Heart left ventricle (tissue), 16 donors: ENCODE measurements at places on chromosomes 4 and X. TPM values are rescaled to one million over a fixed set of nuclear protein-coding genes. Genes with fewer than 3 reads are reported as not detected.

- no peak for DNase-seq
These were observed 1103.5 kb downstream of the STIM2 start for GRCh38 chr4:27964095-27964494.

GRCh38 chr4:133484287-133484686 lies 335.2 kb downstream of the PCDH10 start:
- no peak for DNase-seq

DNA sequence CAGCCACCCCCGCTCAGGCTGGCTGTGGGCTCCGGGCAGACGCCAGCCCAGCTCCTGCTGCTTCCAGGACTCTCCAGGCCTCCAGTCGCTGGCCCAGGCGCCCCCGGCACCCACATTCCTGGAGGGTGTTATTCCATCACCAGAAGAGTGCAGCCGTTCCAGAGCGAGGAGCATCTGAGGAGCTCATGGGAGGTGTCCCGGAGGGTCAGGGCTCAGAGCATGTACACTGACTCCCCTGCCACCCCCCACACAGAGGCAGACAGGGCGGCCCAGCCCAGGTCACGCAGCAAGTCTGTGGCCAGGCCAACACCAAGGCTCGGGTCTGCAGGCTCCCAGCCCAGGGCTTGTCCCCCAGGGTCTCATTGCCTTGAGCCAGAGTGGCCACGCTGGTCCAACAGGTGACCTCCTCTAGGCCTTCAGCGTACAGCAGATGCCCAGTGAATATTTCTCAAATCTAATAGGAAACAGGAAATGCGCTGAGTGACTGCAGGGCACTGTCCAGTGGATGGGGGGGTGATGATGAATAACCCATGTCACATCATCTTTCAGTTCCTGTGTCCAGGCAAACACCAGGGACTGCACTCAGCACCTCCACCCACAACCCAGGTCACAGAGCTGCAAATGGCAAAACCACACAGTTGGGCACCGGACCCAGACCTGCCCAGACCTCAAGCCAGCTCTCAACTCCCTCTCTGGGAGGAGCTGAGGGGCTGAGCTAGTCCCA lies 37.2 kb downstream of the ABLIM2 start:
- no peak for DNase-seq

DNA sequence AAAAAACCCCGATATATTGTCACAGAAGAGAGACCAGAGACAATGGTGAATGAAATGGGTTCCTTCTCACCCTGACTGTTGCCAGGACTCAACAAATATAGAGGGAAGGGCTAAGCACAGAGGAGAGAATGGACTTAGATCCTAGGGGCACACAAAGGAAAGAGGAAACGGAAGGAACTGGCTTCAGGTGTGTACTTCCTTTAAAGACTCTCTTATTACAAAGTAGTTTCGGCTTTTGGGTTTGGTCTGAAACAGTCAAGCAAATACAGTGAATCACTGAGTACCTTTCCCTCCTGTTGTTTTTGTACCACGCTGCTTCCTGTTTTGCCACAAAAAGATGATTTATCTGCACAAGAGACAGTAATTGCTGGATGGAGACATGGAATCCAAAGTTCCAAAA lies 46.1 kb upstream of the S100G start:
- DNase-seq = no peak

- no peak for DNase-seq
These were observed 480.5 kb upstream of the FSTL5 start for GRCh38 chr4:162644346-162644745.

DNA sequence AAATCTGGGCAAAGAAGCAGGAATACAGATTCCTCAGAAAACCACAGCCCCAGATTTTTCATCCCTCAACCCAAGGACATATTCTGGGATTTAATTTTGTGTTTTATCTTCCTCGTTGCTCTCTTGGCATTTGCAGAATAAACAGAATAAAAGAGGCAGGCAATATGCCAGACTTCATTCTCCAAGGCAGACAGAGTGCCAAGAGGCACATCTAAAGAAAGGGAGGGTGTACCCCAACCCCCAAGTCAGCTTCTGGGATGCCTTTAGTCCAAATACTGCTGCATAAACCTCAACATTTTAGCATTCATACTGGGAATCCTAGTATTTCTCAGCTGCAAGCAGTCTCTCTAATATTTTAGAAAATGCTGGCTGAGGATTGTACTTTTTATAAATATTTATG lies 629.2 kb downstream of the KLHL13 start:
- DNase-seq = no peak

- no peak for DNase-seq
These were observed 88.6 kb upstream of the PTCHD1 start for GRCh38 chrX:23246001-23246400.

GRCh38 chr4:8368998-8369397 lies 71.5 kb downstream of the ACOX3 start:
- DNase-seq = no peak

DNA sequence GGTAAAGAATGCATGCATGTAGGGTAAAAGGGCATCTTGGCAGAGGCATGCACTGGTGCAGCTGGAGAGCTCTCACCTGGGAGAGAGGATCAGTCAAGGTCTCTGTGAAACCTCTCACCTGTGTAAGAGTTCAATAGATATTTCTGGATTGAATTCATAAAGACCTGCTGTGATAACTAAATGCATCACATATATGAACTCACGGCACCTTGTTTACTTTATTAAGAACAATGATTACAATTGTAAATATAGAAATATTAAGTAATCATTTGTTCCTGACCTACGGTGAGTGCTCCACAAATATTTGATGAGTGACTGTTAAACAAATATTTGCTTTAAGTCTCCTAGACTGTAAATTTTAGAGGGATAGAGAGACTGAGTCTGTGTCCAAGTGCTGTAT lies 85.9 kb upstream of the PAQR3 start:
- no peak for DNase-seq

GRCh38 chr4:108129196-108129595 lies 39.5 kb downstream of the LEF1 start:
- no peak for DNase-seq

DNA sequence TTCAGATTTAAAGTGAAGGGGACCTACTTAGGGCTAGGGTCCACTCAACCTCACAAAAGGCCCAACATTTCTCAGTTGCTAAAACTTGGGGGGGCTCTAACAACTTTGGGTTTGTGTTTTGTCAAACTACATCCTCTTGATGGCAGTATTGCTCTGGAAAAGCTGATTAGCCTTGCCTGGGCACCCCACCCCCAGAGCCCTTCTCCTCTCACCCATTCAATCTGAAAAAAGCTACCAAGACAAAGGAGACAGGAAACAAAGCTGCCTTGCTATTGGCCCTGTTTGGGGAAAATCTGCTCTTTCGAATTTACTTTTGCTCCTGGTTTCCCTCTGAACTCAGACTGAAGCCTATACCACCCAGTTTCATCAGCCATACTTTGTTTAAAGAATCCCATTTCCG lies 195.2 kb upstream of the STK26 start:
- DNase-seq = no peak

- DNase-seq = no peak
These were observed 208.6 kb upstream of the TECRL start for GRCh38 chr4:64617800-64618199.

The TCEAL4 gene
- total RNA-seq = 70.1 TPM

The PNMA3 gene
- total RNA-seq = 1.8 TPM

The AMTN gene
- not detected for total RNA-seq

The PDZD4 gene
- 2.4 TPM for total RNA-seq

The ABLIM2 gene
- 20.7 TPM for total RNA-seq

The EVC2 gene
- 1.1 TPM for total RNA-seq

The HMX1 gene
- total RNA-seq = not detected
